ENCODE measurements at places on chromosomes 2 and 18.
A peak's percentile ranks its signal among the peaks of the same experiment; 100 is the strongest.

DNA sequence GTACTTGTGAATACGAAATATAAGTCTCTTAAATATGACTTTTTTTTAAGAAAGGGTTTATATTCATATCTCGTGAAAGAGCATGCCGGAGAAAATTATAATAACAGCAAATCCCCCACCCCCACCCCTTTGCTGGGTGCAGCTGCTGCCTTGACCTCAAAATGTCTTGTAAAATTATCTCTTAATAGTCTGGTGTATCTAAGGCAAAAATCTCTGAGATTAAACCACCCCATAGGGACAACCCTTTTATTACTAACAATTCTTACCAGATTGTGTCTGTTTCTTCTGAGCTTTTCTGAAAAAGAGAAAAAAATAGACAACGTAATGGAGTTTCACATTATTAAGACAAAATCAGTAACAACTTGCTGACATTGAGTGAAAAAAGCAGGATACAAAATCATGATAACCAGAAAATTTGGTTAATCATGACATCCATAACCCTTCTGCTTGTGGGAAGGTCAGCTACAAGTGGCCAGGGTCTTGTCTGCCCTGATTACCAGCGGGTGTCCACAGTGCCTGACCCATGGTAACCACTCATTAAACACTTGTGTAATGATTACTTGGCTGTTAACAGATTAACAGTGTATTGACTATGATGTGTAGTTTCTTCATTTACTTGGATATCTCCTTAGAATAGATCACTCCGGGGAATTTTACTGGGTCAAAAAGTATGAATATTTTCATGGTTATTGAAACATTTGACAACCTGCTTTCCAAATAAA lies 1.5 kb downstream of the STRADB start:
- no peak for DNase-seq

DNA sequence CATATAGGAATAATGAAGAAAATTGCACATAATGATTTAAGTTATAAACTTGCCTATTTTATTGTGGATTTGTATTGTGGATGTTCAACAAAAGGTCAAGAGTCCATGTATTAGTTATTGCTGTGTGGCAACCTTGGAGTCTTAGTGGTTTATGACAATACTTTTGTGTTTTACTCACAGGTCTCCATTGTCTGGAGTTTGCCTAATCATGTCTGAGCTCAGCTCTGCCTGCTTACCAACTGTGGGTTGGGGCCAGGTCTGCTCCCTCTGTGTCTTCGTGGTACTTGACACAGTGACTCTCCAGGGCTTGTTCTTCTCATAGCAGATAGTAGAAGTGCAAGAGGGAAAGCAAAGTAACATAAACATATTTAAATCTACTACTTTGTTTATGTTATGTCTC lies 382.5 kb downstream of the CBLN2 start:
- no peak for DNase-seq

DNA sequence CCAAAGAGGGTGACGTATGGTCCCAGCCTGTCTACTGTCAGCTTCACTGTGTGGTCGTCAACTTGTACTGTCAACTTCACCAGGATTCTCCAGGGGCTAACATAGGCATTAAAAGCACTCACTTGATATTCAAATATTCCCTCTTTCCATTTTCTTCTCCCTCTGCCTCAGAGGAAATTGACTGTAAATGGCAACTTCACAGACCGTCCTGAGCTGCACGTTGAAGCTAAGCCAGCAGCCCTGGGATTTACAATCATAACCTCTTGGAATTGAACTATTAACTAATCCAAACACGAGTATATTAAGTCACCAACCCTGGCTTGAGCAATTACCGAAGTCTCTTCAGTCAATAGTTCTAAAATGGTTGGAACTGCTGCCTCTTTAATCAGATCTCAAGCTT lies 38.5 kb downstream of the SLC4A3 start:
- no peak for DNase-seq

DNA sequence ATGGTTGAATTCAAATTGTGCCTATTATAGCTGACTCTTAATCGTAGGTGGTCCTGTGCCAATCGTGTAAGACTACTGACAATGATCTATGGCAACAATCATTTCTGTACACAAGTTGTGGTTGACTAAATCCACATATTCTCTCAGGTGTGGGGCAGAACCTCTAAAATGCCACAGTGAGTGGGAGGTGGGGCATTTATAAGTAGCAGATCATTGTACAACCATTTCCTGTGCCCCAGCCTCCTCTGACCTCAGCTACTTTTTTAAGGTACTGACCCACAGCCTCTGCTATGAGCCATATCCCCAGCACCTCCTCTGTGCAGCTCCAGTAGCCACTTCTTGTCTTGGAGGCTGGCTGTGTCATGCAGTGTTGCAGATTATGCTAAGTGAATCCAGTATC lies 48.6 kb upstream of the RAPH1 start:
- DNase-seq, result no peak

DNA sequence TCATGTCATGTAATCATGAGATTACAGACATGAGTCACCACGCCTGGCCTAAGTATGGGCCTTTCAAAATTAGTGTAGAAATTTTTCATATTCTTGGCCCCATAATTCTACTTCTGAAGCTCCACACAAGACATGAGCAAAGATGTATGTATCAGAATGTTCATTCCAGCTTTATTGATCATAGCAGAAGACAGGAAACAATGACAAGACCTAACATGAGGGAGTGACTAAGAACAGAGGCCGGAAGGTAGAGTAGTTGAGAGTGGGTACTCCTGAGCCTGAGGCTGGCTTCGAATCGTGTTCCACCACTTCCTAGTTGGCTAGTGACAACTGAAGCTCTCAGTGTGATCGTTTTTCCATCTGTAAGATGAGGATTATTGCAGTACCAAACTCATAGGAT lies 89.3 kb downstream of the ARMC9 start:
- DNase-seq, result no peak

GRCh38 chr2:18346344-18346743 lies 214.1 kb downstream of the RDH14 start:
- DNase-seq, result no peak

GRCh38 chr2:235661167-235661937 lies 167.5 kb downstream of the AGAP1 start:
- DNase-seq, result no peak

- DNase-seq, result no peak
Observed at GRCh38 chr2:62339413-62339812, 143.5 kb downstream of the B3GNT2 start.

DNA sequence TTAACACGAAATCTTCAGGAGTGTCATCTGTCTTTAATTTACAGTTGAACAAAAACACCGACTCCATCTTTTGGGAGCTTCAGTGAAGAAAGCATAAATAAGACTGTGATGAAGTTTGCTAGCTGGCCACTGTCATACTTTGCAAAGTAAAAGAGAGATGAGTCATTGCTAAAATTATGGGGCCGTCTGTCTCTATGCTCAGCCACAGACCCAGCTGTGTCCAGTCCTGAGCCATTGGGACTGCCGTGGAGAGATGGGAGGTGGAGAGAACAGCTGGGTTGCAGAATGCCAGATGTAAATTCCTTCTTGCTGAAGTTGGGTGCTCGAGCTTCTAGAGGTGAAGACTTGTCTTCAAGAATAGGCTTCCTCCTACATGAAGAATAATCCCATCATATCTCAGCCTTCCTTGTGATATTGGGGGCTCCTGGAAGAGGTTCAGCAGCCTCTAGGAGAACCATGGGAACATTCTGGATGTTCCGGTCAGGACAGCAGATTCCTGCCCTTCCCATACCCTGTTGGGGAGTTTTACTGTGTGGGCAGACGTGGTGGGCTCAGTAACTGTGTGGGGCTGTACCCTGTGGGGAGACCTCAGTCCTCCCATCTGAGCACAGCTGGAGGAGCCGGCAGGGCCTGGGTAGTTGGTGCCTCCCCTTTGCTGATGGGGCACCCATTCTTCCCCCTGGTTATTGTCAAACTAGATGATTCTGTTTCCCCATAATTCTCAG lies 71.1 kb downstream of the LDLRAD4 start:
- DNase-seq, result no peak

- DNase-seq, result no peak
Observed at GRCh38 chr2:190277234-190278112, 42.2 kb downstream of the HIBCH start.

DNA sequence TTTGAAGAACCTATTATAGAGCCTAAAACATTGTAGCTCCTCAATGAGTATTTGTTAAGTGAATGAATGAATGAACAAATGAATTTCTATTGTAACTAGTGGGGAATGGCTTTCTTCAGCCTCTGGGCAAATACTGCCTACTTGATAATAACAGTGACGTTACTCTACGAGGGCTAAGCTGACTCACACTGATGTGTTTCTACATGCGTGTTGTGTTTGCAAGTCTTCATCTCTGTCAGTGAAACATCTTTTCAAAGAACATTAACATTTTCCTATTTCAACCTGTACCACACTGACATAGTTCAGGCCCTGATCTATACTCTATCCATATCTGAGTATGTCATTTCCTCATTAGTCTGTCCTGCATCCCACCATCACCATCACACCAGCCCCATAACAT lies 319.9 kb upstream of the ACVR2A start:
- DNase-seq, result no peak

GRCh38 chr2:81495556-81495955 lies 1191.0 kb upstream of the LRRTM1 start:
- DNase-seq, result no peak

DNA sequence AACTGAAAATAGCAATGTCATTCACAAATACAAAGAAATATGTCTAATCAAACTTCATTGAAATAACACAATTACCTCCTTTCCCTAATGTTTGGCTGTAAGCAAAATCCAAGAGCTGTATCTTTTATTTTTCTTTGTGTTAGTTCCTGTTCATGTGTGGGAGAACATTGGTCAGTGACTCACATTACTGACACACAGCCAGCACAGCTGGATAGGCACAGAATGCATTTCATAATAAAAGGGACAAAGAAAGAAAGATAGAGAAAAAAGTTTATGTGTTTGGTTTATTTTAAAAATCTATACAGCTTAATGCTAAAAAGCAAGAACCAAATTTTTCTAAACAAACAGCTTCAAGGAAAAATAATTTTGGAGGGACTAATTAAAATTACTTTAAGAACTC lies 185.6 kb upstream of the COL3A1 start:
- DNase-seq, result peak; percentile 33

Measured in colonic mucosa (tissue), 4 donors.